CD4-positive, alpha-beta T cell treated with Interleukin-15 for 4 hours (primary cell): ENCODE measurements at places on chromosomes 1 and 21.

DNA sequence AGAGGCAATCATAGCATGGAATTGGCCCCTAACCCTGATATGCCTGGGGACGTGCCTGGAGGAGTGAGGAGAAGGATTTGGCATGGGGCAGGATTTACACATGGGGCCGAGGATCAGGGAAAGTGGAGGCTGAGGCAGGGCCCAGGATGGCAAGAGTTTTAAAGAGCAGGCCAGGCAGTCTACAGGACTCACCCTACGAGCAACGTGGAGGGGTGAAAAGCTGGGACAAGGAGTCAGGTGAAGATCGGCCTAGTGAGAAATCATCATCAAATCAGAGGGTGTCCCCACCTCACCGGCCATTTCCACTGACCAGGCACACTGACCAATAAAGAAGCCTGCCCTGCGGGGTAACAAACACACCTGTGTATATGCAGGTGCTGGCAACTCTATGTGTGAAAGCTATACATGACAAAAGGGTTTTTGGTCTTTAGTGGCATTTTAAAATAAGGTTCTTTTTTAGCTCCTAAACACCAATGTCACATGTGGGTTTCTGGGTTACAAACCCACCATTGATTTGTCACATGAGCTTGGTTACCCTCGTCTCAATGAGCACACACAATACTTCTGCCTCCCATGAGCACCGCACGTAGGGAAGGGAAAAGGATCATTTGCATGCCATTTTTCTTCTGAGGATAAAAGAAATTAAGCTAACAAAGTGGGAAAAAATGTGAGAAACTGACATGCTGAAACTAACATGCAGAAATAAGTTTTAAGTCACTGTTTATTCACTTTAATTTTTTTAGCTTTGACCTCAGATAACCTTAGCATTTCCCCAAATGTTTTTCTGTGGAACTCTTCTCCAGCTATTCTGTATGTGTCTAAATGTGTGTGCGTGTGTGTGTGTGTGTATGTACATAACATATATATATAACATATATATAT is 168.1 kb upstream of the EDN2 start:
- DNase-seq, result no peak

DNA sequence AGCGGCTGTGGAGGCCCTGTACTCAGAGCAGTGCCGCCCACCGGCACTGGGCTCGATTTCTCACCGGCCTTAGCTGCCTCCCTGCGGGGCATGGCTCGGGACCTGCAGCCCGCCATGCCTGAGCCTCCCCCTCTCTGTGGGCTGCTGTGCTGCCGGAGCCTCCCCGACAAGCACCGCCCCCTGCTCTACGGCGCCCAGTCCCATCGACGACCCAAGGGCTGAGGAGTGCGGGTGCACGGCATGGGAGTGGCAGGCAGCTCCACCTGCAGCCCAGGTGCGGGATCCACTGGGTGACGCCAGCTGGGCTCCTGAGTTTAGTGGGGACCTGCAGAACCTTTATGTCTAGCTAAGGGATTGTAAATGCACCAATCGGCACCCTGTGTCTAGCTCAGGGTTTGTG is 5.2 kb upstream of the SOD1 start:
- no peak for DNase-seq

DNA sequence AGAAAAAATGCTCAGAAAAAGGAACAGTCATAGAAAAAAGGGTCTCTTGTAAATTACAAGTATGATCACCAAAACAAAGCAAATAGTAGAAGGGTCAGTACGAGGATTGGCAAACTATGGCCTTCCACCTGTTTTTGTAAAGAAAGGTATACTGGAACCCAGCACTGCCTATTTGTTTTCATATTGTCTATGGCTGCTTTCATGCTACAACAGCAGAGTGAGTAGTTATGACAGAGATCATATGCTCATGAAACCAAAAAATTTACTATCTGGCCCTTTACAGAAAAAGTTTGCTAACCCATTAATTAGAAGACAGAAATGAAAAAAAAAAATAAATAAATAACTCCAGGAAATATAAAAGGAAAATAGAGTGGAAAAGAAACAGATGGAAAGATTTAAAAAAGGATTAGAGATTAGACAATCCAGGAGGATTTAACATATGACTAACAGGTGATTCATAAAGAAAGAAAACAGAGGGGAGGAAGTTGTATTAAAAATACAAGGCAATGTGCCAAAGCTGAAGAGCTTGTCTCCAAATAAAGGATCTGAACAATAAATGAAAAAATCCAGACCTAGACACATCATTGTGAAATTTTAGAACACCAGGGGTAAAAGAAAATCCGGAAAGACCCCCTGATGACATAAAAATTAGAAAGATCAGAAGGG is 108.5 kb upstream of the SERTAD4 start:
- DNase-seq, result no peak

DNA sequence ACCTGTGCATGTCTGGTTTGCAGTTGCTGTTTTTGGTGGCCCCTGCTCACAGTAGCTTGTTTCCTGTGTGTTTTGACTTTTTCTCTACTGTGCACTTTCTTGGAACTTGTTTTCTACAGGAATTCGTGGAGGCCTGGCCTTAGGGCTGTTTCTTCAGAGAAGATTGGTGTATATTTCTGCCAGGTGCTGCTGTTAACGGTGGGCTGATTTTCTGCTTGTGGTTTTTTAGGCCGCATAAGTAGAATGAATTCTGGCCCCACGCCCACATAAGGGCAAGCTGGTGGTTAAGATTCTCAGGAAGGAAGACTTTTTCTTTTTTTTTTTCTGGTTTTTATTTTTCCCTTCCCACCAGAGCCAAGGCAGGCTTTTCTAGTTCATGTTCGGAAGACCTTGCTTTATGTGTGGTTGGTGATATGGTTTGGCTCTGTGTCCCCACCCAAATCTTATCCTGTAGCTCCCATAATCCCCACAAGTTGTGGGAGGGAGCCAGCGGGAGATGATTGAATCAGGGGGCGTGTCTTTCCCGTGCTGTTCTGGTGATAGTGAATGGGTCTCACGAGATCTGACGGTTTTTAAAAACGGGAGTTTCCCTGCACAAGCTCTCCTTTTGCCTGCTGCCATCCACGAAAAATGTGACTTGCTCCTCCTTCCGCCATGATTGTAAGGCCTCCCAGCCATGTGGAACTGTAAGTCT is 71.5 kb upstream of the DISP3 start:
- peak; percentile 46 for DNase-seq
